Right lung (tissue), 10 donors: ENCODE measurements at places on chromosomes 1 and 21. TPM values are rescaled to one million over a fixed set of nuclear protein-coding genes. Genes with fewer than 3 reads are reported as not detected.

Gene SERTAD4
- polyA plus RNA-seq: 3.8 TPM

DNA sequence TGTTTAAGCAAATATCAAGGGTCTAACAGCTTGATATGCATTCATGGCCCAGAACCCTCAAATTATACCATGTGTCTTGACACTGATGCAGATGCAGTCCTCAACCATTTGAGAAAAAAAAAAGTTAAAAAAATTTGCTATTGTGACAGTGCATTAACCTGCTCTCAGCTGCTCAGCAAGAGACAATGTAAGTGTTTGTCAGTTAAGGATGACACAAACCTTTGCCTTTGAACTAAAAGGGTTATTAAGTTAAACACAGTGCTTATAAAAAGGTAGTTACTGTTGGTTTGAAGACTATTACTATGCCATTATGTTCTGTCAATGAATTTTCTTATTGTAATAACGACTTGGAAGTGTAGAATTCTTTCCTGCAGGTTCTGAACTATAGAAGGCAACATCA is 655.6 kb upstream of the NEGR1 start:
- DNase-seq: no peak

DNA sequence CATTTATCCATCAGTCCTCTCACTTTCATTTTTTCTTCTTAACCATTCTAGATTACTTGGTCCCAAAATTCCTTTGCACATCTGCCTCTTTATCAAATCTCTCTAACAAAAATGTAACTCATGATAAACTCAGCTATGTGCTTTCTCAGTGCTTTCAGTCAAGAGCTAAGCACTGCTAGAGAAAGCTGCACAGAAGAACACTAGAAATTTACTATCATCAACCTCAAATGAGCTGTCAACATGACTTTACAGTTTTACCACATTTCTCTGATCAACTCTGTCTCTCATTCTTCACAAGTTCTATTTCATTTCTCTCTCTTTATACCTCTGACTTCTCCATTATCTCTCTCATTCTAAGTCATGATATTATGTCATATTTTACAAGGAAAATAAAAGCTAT is 54.2 kb upstream of the PRKACB start:
- no peak for DNase-seq

DNA sequence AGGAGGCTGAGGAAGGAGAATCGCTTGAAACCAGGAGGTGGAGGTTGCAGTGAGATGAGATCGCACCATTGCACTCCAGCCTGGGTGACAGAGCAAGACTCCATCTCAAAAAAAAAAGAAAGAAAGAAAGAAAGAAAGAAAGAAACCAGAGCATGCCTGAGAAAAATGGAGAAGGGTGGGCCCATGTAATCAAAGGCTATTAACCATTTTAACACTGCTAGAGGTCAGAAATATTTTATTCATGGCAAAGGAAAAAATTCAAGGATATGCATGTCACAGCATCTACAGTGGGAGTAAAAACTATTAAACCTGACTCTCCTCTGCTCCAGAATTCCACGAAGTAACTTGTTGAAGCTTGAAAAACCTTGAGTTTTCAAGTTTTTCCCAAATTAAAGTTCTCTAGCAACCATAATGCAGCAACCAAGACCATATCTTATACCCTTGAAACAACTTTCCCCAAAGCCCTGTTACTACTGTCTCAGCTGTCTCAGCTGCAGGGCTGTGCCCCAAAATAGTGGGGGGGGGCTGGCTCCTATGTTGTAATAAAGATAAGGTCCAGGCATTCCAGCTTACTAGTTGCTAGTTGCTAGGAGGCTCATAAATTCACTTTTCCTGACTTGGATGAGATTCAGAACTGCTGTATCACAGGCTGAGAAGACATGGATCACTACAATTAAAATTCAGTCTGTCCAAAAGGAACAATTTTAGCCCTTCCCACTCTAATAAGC is 112.9 kb upstream of the SOD1 start:
- DNase-seq: peak; percentile 65

DNA sequence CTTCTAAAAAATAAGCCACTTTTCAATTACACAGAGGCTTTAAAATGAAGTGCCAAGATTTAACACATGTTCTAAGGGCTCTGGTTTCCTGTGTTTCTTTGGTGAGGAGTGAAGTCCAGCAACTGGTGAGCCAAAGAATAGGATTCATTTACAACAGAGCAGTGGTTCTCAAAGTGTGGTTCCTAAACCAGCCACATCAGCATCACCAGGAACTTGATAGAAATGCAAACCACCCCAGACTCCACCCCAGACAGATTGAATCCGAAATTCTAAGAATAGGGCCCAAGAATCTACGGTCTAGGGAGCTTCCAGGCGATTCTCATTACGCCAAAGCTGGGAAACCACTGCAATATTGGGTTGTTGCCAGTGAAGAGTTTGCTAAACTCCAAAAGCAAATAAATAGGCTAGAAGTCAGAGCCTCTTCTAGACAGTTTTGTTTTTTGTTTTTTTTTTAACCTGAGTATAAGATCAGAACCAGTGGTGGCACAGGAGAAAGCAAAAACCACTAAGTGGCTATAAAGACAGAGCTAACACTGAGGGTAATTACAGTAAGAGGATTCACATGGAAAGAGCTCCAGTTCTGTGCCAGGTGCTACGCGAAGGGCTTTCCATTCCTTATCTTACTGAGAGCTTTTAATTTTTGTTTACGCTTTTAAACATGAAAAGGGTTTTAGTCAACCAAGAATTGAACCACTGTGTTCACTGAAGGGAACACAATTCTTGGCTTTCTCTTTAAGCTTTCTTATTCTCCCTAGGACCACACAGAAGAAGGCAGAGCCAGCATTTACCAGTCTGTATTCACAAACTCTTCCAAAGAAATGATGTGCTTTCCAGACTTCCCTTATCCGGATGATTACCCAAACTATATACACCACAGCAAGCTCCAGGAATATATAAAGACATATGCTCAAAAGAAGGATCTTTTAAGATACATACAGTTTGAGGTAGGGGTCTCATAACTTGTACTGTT is 42.4 kb upstream of the FMO2 start:
- DNase-seq: peak; percentile 69
